ENCODE measurements at places on chromosomes 12 and 14.

DNA sequence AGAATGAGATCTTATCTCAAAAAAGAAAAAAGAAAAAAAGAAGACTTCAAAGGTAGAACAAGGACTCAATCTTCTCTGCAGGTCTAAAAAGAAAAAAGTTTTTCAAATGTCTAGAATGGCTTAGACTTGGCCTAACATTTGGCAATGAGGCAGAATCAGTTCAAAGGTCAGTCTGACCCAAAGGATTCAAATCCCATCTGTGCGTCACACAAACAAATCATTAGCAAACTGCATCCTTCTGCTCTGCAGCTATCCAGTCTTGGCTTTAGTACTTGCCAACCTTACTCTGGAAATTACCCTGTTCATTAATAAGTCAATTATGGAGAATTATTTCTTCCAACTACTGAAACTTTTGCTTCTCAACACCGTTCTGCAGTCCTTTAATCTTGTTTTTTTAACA is 3.1 kb downstream of the YAF2 start:
- no peak for DNase-seq

GRCh38 chr14:24813089-24813815 is 179.3 kb upstream of the GZMB start:
- no peak for DNase-seq

DNA sequence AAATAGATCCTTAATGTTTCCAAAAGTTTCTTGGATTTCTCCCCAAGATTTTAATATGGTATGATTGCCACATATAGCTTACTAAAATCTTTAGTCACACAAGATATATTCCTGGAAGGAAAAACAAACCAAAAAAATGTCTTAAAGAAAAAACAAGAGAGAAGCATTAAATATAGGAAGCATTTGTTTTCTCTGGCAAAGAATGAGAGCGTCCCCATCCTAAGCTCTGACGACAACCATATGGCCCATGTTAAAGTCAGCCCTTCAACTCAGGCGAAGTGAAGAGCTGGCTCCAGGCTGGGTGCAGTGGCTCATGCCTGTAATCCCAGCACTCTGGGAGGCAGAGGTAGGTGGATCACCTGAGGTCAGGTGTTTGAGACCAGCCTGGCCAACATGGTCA is 35.6 kb downstream of the GCH1 start:
- no peak for DNase-seq

DNA sequence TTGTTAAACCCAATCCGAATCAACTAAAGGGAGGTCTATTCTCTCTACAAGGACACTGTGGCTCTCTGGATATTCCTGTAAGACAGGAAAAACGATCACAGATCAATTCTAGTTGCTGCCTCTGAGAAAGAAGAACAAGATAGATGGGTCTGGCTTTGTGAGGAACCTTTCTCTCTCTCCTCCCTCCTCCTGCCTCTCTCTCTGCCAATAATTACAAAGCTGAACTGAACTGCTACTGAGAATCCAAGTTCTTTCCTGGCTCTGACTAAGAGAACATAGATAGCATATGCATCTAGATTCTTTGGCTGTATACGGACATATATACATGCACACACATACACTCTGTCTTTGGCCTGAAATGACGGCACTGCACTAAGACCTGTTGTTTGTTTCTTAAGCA is 27.6 kb downstream of the ETV6 start:
- no peak for DNase-seq

- DNase-seq, result peak; percentile 99
Measured at GRCh38 chr14:101962503-101962874, 1.9 kb upstream of the DYNC1H1 start.
